ENCODE measurements at places on chromosomes 4 and X. TPM values are rescaled to one million over a fixed set of nuclear protein-coding genes. Genes with fewer than 3 reads are reported as not detected.
A peak's percentile ranks its signal among the peaks of the same experiment; 100 is the strongest.

DNA sequence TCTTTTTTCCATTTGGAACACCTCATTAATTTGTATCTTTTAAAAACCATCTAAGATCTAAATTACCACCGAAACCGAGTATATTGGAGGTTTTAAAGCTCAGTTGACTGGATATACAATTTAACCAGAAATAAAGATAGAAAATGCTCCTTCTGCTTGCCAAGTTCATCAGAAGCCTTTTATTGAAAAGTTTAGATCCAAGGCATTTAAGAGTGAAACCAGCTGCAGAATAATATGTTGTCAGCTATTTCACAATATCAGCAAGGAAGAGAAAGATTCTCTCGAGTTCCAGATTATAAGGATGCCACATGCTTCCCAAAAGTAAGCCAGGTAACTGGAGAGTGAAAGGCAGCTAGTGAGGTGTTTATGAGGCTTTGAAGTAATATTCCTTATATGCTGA is 217.4 kb downstream of the DCTD start:
- DNase-seq = no peak

- DNase-seq = no peak
Measured at GRCh38 chrX:134294548-134294947, 57.6 kb downstream of the CCDC160 start.

- DNase-seq = no peak
Measured at GRCh38 chr4:8737601-8738279, 133.9 kb downstream of the HMX1 start.

BDH2 gene
- polyA plus RNA-seq = 94.4 TPM

ATP1B4 gene
- not detected for polyA plus RNA-seq

DNA sequence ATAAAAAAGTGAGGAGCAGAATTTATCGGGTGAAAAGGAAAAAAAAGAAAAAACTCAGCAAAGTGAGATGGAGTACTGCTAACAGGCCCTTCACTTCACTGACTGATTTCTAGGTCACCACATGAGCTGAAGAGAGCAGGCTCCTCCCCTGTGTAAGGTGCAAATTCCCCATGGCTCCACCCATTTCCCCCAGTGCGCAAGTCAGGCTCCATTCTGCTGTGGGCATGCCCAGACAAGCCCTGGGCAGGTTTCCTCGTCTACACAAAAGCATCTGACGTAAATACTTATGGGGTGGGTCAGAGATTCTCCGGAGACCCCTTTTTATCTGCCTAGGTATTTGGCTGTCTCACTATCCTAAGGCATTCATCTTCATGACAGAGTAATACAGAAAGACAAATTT is 157.9 kb downstream of the MAGEB5 start:
- no peak for DNase-seq

DNA sequence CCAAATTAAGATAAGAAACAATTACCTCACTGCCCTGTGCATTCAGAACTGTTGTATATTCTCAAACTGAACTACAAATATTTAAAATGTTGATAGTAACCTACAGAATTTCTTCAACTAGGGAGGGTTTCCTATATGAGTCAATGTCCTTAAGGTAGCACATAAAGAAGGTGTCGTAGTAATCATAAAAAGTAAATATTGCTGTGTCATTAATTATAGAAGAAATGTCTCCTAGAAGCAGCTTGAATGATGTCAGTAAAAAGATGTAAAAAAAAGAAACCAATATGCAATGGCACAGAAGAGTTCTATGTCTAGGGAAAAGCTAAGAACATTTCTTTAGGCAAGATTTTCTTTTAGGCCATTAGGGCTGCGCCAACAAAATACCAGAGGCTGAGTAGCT is 559.6 kb upstream of the EPHA5 start:
- DNase-seq = no peak

AP1S2 gene
- 60.8 TPM for polyA plus RNA-seq

- DNase-seq = no peak
Measured at GRCh38 chr4:88697588-88698329, at the start of gene NAP1L5. Gene NAP1L5 (minus strand): TSS chr4:88697829. CDS start chr4:88697754, 75 bp downstream.

- no peak for DNase-seq
Measured at GRCh38 chr4:8279321-8280157, 10.0 kb downstream of the HTRA3 start.

DNA sequence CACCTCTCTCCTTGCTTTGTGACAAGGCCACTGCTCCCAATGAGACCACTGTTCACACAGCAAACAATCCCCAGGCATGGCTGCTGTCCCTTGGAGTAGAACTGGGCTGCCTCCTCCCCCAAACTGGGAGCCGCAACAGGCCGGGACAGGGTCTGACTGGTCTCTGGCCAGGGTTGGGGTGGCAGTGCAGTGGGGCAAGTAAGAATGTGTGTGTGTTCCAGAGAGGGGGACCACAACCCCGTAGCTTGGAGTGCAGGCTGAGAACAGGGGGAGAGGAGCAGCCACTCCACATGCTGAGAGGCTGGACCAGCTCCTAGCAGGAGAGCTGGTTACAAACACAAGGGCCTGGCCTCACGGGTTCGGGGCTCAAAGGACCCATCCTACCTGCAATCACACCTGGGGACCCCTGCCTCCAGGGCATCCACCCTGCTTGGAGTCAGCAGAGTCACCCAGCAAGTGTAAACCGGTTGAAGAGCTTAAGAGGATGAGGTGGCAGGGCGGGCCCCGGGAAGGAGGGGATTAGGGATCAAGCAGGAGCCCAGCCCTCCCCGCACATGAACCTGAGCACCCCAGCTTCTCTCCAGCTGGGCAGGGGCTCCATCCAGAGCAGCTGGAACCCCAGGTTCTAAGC is 3.8 kb upstream of the ZNF185 start:
- DNase-seq = no peak

- DNase-seq = no peak
Measured at GRCh38 chrX:74890676-74891430, 34.4 kb downstream of the NEXMIF start.

DNA sequence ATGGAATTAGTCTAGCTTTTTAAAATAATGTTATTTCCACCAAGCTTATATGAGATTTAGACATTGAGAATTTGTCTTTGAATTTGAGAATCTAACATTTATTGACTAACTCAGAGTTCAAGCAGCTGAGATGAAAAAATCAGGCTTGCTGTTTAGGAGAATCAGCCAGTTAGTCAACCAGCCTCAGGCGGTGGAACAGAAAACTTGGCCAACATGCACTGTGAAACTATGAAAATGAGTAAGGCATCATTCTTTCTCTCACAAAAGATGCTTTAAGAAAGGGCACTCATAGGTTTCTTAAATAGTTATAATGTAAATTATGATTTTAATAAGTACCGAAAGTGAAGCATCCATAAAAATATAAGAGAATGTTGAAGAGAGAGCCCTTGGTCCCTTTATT is 84.2 kb downstream of the NFKB1 start:
- no peak for DNase-seq

DNA sequence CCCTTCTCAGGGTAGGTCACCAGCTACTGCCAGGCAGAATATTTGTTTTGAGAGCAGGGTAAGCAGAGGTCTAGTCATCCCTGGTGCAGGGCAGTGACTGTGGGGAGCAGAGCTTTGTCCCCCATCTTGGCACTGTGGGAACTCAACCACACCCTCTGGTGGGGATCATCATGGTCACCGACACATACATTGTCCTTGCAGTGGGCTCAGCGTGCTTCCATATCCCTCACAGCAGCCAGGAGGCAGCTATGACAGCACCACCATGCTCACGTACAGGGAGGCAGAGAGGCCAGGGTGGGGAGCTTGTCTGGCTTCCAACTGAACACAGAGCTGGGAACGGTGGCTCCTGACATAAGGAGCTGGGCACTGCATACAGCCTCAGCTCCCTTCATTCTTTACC is 102.3 kb downstream of the ENPP6 start:
- no peak for DNase-seq

- no peak for DNase-seq
Measured at GRCh38 chr4:67933755-67934154, 29.5 kb downstream of the TMPRSS11A start.

DNA sequence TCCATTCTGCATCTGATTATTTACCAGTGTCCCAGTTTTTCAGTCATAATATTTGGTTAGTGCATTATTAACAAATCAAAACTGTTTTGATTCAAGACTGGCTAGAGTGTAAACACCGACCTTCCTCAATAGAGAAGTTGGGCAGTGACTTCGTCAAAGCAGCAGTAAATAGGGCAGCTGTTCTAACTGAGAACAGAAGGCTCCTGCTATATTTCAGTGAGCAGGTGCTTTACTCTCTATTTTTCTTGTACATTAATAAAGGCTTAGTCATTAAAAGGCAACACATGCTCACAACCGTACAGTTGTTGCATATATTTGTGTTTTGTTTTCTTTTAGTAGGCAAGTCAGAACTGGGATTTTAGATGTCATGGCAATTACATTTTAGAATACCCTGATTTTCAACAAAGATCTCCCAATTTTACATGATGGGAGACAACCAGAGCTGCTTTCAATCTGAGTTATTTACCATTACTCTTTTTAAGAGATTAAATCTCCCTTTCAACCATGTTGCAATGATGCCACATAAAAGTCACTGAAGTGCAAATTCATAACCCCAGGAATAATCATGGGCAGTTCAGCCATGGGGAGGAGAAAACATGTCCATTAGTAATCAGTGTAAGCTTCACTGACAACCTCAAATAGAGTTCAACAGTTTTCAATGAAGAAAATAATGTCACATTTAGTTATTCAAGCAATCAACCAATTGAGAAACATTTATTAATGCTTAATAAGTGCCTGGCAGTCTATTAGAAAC is 233.3 kb downstream of the NDST4 start:
- no peak for DNase-seq

- DNase-seq = no peak
Measured at GRCh38 chr4:92264163-92264562, 39.6 kb upstream of the GRID2 start.

- DNase-seq = no peak
Measured at GRCh38 chr4:19025031-19025430, 1003.5 kb upstream of the LCORL start.

GRCh38 chr4:139824882-139825522 is 159.4 kb downstream of the MGST2 start:
- DNase-seq = no peak

ZNF711 gene
- polyA plus RNA-seq = 9.3 TPM

- no peak for DNase-seq
Measured at GRCh38 chr4:147355032-147355656, 125.8 kb upstream of the EDNRA start.

DNA sequence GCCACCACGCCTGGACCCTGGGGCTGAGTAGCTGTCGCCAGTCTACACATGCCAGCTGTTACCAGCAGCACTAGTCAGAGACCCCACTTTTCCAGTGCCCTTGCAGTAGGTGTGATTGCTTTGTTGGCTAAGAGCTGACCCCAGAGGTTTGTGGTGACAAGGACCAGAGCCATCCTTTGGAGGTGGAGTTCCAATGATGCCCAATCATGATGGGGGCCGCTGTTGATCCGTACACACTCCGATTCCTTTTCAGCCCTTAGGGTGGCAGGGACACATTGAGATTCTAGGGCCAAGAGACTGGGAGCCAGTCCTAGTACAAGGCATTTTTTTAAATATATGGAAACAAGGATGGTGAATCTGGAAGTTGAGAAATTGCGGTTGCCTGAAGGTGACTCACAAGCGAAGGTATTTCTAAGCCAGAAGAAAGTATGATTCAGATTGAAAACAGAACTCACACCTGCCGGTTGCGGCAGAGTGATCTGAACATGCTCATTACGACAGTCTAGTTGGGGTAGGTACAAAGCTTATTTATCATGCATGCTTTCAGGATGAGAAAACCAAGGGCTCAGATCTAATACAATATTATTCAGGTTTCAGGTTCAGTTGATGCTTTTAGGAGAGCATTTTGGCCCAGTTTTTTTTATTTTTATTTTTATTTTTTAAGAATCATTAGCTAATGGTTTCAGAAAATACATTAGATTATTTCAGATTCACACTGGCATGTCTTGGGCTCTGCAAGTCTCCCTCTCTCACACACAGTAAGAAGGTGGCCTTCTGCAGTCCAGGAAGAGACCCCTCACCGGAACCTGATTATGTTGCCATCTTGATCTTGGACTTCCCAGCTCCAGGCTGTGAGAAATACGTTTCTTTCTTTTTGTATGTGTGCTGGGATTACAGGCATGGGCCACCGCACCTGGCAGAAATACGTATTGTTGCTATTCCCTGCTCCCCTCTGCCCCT is 43.4 kb downstream of the SHROOM2 start:
- DNase-seq = no peak

FOXR2 gene
- not detected for polyA plus RNA-seq

RNF212 gene
- 0.52 TPM for polyA plus RNA-seq

GJB1 gene
- polyA plus RNA-seq = not detected

DNA sequence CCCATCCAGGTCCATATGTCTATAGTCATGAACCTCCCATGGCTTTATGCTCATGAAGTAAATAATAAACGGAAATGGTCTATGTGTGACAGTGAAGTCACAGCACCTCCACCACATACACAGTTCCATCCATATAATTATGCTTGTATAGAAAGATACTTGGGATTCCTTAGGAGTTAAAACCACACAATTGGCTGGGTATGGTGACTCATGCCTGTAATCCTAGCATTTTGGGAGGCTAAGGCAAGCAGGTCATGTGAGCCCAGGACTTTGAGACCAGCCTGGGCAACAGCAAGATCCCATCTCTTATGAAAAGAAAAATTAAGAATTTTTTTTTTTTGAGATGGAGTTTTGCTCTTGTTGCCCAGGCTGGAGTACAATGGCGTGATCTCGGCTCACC is 55.6 kb upstream of the RBM47 start:
- DNase-seq = peak; percentile 20

DNA sequence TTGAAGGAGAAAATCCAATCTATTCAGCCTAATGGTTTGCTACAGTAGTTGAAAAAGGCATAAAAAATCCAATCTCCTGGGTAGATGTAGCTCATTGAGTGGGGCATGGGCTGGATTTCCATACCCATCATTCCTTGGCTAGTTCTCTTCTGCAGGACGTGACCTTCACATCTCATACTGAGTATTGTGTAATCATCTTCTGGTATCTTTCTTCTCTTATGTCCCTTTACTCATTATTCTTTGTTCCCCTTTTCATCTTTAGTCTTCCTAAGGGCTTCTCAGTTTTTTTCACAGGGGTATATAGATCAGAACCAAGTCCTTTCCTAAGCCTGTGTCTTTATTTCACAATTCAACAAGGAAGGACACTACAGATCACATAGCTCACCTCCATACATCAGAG is 727.6 kb upstream of the MAGEB2 start:
- DNase-seq = no peak

DNA sequence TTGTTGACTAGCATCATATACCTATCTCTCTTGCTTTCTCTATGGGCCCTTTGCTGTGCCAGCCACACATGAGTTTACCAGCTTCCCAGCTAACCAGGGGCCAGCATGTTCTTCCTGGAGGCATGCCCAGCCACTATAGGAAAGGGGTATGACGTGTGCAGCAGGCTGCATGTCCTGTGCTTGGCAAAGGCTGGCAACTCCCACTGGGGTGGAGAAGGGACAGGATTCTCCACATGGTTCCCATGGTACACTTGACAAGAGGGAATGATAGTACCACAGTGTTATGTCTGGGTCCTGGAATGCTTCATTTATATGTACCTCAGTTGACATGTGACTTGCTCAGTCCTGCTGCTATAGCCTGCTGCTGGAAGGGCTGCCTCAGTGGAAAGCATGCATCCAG is 78.8 kb downstream of the TMEM164 start:
- no peak for DNase-seq

- DNase-seq = peak; percentile 24
Measured at GRCh38 chr4:138174981-138175794, 67.0 kb downstream of the SLC7A11 start.

- DNase-seq = no peak
Measured at GRCh38 chr4:11429699-11430045, 978 bp upstream of the HS3ST1 start.

GRCh38 chrX:151505796-151506195 is 57.7 kb upstream of the PASD1 start:
- no peak for DNase-seq

SPRY1 gene
- polyA plus RNA-seq = 6.2 TPM
